Stimulated activated CD8-positive, alpha-beta memory T cell treated with anti-CD3 and anti-CD28 coated beads, Interleukin-7, amount 100 ng/mL, for 1 hour (primary cell): ENCODE measurements at places on chromosomes 3 and 15.

DNA sequence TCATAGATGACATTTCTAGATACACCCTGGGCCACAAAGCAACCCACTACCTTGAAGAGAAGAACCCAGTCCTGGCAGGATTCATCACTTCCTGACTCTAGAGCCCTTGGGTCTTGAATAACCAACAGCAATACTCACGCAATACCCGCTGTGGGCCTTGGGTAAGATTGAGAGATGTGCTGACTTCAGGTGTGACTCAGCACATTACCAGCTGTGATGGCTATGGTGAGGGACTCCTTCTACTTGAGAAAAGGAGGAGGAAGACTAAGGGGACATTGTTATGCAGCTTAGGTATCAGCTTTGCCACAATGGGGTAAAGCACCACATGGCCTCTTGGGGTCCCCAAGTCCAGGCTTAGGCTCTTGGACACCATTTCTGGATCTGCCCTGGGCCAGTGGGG, 14.9 kb downstream of the C3orf33 start:
- no peak for DNase-seq

DNA sequence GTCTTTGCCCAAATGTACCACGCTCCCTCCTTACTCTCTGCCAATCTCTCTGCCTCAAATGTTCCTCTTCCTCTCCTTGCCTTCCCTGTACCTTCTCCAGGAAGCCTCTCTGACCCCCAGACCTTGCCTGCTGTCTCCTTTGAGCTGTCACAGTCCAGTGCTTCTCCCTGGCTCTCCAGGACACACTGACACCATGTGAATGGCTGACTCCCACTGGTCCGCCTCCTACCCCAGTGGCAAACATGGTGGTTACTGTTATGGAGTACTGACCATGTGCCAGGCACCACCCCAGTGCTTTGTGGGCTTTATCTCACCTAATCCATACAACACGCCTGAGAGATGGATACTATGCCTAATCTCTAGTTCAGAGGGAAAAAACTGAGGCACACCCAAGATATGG, 141.9 kb downstream of the TPRA1 start:
- DNase-seq: no peak

DNA sequence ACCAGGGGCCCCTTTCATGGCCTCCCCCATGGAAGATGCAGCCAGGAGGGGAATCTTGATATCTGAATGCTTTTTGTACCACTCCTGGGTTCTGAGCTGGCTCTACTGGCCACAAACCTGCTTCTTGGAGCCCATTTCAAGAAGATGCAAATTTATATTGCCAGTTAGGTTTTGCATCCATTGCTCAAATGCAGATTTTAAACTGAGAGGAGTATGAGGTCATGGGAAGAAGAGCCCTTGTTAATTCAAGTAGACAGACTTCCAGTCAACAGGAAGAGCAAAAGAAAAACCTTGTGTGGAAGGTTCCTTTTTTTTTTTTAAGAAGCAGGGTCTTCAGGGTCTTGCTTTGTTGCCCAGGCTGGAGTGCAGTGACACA, 133.5 kb downstream of the PDZRN3 start:
- DNase-seq: no peak

GRCh38 chr15:57143511-57144078, 225.2 kb downstream of the TCF12 start:
- DNase-seq: no peak

- DNase-seq: no peak
Measured at GRCh38 chr3:58203541-58203940, 7.2 kb downstream of the DNASE1L3 start.
